Astrocyte (in vitro differentiated cells and primary cell): ENCODE measurements at places on chromosomes 16 and 17. TPM values are rescaled to one million over a fixed set of nuclear protein-coding genes. Genes with fewer than 3 reads are reported as not detected.

Gene GP2
- not detected in 2 replicates for total RNA-seq

GRCh38 chr17:50637829-50638605 lies 3.3 kb downstream of the ABCC3 start:
- peaks cover 7% of the 10 kb centered on the region for H3K27me3 ChIP-seq
- H3K36me3 ChIP-seq = no peaks in the 10 kb centered on the region
- H3K4me3 ChIP-seq = peak overlapping the region; percentile 13
- peak overlapping the region; percentile 77 for H3K27ac ChIP-seq

- H3K4me3 ChIP-seq = no peak overlapping the region
- peaks cover 4% of the 10 kb centered on the region for H3K4me1 ChIP-seq
- peaks cover 5% of the 10 kb centered on the region for H3K27me3 ChIP-seq
- DNase-seq = no peak
- H3K27ac ChIP-seq = no peak overlapping the region
Observed at GRCh38 chr16:275041-275641, 603 bp downstream of the RGS11 start.

- no peaks in the 10 kb centered on the region for H3K27me3 ChIP-seq
- peak; percentile 61 for DNase-seq
- H3K36me3 ChIP-seq = peaks cover 27% of the 10 kb centered on the region
Observed at GRCh38 chr16:3754081-3754703, 36.9 kb upstream of the TRAP1 start.

GRCh38 chr17:29412780-29413565 lies 22.8 kb downstream of the TAOK1 start:
- H3K4me1 ChIP-seq = peaks cover 16% of the 10 kb centered on the region
- DNase-seq = peak; percentile 90
- H3K27ac ChIP-seq = peak overlapping the region; percentile 31
- H3K27me3 ChIP-seq = no peaks in the 10 kb centered on the region
- H3K36me3 ChIP-seq = no peaks in the 10 kb centered on the region

DNA sequence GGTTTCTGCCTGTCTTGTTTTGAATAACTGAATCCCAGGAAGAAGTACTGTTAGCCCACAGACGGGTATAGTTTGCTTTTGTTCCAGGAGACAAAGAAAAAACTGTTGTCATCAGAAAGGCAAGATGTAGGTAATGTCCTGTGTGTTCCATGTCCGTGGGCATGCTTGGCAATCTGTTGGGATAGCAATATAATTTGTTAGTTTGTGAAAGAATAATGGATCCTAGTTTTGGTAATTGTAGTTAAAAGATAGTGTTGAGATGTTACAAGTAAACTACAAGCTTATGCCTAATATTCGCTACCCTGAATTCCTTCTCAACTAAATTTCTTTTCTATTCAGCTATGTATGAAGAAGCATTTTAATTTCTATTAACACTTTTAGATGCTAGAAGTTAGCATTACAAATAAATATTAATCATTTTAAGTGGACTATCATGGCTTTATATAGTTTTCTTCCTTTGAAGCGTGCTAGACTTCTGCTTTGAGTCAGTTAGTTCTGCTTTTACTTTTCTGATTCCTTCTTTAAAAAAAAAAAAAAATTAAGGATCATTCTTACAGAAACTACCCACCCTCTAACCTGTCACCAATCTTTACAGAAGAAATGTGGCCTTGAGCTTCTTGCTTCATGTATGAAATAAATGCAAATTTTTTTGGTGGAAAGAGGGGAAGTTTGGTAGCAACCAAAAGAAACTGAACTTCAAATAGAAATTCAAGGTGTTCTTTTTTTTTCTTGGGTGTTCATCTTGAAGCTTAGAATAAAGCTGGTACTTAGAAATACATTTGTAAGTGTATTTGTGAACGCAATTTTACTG lies 2.4 kb downstream of the EVI2A start:
- H3K27ac ChIP-seq = peak overlapping the region; percentile 80
- H3K4me3 ChIP-seq = peak overlapping the region; percentile 41
